ENCODE measurements at places on chromosomes 1 and 21. TPM values are rescaled to one million over a fixed set of nuclear protein-coding genes. Genes with fewer than 3 reads are reported as not detected.

Gene ADAM30
- total RNA-seq, result not detected

Gene CTSE
- total RNA-seq, result 28.6 TPM

GRCh38 chr1:150479370-150479769 lies 7.8 kb upstream of the TARS2 start:
- H3K4me3 ChIP-seq, result no peak overlapping the region
- no peak overlapping the region for H3K27ac ChIP-seq
- no peak for DNase-seq

DNA sequence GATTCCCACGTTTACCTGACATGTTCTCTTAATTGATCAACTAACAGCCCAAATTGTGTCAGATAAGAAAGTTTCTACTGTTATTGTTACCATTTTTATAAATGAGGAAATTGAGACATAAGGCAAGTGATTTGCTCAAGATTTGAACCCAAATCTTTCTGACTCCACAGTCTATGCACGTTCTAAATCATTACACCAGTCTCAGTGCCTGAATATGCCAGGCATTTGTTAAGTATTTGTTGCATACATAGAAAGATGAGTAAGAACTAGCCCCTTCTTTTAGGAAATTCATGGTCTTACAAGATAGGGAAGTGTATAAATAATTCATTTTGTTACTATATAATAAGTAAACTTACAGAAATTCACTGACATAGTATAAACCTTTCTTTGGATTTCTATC lies 7.1 kb upstream of the CD101 start:
- DNase-seq, result no peak
- no peaks in the 10 kb centered on the region for H3K27me3 ChIP-seq
- peaks cover 40% of the 10 kb centered on the region for H3K36me3 ChIP-seq
- peaks cover 16% of the 10 kb centered on the region for H3K4me1 ChIP-seq
- H3K4me3 ChIP-seq, result no peak overlapping the region

DNA sequence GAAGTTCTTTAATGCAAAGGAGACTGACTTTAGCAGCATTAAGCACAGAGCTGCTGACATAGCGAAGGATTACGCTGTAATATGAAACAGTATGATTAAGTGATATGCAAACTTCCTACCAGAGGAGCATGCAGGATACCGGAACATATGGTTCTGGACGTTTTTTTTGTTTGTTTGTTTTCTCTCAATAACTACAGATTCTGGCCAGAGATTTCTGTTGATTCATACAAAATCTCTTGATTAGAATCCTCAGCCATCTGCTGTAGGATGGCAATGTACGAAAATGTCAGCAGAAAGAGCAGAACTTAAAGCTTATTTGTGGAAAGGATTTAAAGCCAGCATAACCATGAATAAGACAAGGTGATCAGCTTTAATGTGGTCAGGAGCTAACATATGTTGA lies 970.7 kb downstream of the KCNT2 start:
- no peak overlapping the region for H3K27ac ChIP-seq
- DNase-seq, result no peak
- H3K27me3 ChIP-seq, result no peaks in the 10 kb centered on the region
- no peaks in the 10 kb centered on the region for H3K4me1 ChIP-seq

- H3K4me3 ChIP-seq, result no peak overlapping the region
- H3K27me3 ChIP-seq, result peaks cover 5% of the 10 kb centered on the region
- no peaks in the 10 kb centered on the region for H3K36me3 ChIP-seq
Observed at GRCh38 chr1:108734171-108734865, 12.2 kb upstream of the STXBP3 start.

DNA sequence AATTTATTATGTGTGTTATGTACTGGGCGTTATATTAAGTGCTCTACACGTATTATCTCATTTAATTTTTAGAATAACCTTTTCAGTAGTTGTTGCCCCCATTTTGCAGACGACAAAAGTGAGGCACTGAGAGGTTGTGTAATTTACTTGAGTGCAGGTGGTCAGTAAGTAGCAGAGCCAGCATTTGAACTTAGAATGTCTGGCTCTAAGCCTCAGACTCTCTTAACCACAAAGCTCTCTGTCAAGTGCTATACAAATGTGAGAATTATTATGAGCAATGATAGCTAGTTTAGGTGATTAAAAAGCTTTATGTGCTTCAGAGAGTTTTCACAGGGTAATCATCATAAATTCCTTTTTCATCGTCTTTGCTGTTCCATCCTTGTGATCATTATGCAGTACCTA lies 96.3 kb upstream of the UBE2U start:
- H3K27ac ChIP-seq, result no peak overlapping the region
- H3K36me3 ChIP-seq, result no peaks in the 10 kb centered on the region
- H3K27me3 ChIP-seq, result no peaks in the 10 kb centered on the region
- no peak overlapping the region for H3K4me3 ChIP-seq
